ENCODE measurements at places on chromosomes 2 and 18.

DNA sequence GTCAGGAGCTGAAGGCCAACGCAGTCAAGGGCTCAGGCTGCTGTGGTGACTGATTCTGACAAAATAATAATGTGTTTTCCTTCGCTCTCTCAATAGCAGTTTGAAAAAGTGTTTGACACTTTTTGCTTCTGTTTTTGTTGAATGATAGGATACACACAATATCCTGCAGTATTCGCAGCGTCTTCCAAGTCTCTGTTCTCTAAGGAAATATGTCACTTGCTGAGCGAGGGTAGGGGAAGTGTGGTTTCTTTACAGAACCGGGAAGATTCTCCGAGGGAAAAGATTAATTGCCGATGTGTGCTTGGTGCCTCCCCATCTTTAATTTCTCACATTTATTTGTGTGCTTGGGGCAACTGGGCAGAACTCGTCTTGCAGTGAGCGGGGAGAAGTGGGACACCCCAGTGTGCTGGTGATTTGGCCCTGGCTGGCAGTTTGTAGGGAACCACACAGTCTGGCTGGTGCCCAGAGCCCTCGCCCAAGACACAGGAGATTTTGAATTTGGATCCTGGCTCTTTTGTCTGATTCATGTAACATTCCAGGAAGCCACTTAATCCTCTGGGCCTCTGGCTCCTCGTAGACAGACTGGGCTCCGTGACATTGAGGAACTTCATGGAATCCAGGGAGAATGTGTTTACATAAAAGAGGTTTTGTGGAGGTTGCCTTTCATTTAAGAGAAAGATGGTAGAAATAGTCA, 169.4 kb downstream of the LDLRAD4 start:
- DNase-seq: no peak

GRCh38 chr2:241945311-241945710, 75.8 kb downstream of the RTP5 start:
- DNase-seq: no peak

GRCh38 chr2:8514796-8515758, 166.8 kb upstream of the ID2 start:
- no peak for DNase-seq

- no peak for DNase-seq
These were observed 108.2 kb upstream of the ERBB4 start for GRCh38 chr2:212646698-212647366.

- peak; percentile 72 for DNase-seq
These were observed 2.7 kb downstream of the CDH7 start for GRCh38 chr18:65753520-65753919.

- DNase-seq: peak; percentile 50
These were observed 1.4 kb downstream of the FZD5 start for GRCh38 chr2:207768168-207768865.
